ENCODE measurements at places on chromosomes 5 and 9.

DNA sequence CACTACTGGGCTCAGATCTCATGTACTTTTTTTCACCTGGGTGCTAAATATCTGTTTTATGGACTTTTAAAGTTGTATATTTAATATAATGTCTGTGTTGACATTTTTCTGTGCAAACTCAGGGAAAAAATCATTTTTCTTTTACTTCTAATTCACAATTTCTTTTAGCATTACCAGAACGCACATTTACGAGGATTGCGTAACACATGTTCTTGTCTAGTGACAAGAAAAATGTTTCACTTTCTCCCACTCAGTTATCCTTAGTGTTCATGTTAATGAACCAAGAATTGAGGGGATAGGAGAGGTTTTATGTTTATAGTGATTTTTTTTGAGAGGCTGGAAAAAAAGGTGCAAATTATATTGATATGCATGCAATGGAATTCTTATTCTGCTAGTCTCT, 86.3 kb upstream of the PJA2 start:
- no peak for DNase-seq

DNA sequence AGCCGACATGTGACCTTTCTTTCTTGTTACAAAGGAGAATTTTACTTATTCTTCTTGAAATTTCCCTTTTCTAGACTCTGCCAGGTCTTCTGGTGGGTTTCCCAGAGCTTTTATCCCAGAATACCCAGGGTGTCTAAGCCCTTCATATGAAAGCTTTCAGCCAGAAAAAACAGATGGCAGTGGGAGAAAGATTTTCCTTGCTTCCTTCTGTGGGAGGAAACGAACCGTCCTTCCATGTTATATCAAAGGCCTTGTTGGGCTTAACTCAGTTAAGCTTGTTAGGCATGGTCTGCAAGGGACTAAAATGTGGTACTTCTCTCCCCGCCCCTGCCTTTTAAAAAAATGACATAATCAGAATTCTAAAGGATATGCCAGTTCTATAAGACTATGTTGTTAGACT, 47.5 kb downstream of the SPATA31D1 start:
- DNase-seq = no peak

DNA sequence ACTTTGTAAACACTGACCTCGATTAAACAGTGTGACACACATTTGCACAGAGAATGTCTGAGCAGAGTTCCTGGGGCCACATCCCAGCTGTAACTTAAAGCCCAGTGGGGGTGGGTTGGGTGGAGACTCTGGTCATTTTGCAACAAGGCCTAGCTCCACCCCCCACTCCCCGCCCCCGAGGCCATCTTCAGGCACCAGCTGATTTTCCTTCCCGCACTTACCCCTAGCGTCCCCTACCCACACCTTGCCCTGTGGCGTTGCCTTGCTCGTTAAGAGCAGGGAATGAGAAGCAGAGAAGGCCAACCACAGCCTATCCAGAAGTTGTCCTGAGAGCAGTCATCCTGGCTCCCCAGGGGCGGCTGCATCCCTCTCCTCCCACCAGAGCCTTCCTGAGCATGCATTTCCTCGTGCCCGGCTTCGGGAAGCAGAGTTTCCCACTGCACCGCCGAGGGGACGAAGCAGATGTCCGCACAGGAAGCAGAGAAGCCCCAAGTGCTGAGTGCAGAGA, 101.7 kb upstream of the SARDH start:
- DNase-seq = peak; percentile 62

DNA sequence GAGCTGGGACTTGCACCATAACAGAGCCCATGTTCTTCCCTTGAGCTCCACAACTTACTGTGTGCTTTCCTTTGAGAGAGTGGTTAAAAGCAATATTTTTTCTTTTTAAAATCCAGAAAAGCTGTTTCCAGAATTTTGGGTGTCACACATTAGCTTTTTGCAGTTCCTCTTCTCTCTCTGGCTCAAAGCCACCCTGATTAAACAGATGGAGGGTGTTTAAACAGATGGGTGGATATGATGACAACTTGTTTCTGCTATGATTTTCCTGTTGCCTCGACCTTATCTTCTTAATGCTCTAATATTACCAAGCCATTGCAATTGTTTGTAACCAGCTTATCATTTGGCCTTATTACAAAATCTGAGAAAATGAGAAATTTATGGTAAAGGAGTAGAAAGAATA, 22.9 kb upstream of the CFAP95 start:
- no peak for DNase-seq

- DNase-seq = no peak
Observed at GRCh38 chr9:91572811-91573210, 149.2 kb upstream of the NFIL3 start.

GRCh38 chr5:106680330-106680729, 990.4 kb downstream of the EFNA5 start:
- DNase-seq = no peak

All from WTC11 (cell line).